ENCODE measurements at places on chromosomes 4 and X.
A peak's percentile ranks its signal among the peaks of the same experiment; 100 is the strongest.

GRCh38 chrX:11196476-11196875 is 85.3 kb downstream of the HCCS start:
- DNase-seq, result no peak

DNA sequence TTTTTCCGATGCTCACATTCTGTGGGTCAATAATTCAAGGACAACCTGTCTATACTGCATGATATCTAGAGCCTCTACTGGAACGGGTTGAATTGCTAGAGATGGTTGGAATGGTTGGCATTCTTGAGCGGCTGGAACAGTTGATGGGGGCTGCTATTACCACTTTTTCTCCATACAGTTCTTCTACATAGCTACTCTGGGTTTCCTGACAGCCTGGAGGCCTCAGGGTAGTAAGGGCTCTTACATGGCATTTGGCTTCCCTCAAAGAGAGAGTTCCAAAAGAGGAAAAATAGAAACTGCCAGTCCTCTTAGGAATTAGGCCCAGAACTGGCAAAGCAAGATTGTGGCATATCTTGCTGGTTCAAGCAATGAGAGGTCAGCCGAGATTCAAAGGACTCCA is 53.1 kb downstream of the NAA11 start:
- no peak for DNase-seq

DNA sequence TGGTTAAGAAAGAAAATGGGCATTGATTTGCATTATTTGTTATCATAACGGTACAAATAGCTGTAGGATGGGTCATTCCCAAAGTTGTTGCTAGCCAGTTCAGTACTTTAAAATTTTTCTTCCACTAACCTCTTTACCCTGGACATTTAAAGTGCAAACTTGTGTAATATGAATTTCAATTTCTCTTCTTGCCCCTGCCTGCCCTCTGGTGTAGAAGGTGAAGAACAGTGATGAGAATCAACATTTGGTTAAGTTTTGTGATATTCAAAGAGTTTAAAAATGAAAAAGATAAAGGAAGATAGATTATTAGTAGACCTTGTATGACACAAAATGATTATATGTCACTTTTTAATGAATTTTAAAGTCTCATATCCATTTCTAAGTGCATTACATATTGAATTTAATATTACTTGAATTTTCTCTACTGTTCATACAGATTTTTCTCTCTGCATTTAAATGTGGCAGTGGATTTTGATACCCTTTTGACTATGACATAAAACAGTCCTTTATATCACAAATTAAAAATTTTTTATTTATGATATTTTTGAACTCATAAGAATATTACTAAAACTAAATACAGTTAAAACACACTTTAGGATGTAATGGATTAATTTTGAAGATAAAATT is 337.7 kb downstream of the BMPR1B start:
- DNase-seq, result no peak

DNA sequence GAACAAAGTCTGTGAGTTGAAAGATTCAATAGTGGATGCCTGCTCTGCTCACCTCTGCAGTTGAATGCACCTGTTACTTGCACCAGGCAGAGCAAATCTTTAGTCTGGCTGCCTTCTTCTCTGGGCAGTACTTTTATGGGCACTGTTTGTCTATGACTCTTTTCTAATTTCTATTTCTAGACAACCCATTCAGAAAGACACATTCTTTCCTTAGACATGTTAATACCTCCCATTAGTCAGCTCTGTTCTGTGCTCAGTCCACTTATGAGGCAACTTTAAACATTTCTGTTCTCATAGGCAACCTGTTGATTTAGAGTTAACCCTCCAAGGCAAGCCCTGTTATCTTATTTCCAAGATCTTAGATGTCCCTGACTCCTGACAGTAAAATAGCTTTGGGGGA is 108.9 kb downstream of the SYNPO2 start:
- DNase-seq, result no peak

DNA sequence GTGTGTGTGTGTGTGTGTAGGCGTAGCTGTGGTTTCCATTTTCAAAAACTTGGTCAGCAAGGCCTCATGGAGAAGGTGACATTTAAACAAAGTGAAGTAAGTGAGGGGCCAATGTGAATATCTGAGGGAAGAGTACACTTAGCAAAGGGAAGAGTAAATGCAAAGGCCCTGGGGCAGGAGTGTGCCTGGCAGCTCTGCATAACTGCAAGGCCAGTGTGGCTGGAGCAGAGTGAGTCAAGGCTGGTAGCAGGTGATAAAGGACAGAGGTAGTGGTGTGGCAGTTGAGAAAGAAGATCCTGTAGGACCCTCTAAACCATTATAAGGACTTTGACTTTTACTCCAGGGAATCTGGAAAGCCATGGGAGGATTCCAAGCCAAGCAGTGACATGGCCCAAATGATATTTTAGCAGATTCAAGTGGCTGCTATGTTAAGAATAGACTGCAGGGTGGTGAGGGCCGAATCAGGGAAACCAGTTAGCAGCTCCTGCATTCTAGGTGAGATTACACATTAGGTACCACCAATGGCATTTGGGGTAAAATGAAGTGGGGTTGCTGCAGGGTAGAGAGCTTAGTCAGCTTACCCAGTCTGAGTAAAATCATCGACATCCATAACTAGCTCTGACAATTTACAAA is 5.9 kb upstream of the TBC1D1 start:
- no peak for DNase-seq

- no peak for DNase-seq
Observed at GRCh38 chrX:72430405-72430968, 124.8 kb upstream of the CITED1 start.

DNA sequence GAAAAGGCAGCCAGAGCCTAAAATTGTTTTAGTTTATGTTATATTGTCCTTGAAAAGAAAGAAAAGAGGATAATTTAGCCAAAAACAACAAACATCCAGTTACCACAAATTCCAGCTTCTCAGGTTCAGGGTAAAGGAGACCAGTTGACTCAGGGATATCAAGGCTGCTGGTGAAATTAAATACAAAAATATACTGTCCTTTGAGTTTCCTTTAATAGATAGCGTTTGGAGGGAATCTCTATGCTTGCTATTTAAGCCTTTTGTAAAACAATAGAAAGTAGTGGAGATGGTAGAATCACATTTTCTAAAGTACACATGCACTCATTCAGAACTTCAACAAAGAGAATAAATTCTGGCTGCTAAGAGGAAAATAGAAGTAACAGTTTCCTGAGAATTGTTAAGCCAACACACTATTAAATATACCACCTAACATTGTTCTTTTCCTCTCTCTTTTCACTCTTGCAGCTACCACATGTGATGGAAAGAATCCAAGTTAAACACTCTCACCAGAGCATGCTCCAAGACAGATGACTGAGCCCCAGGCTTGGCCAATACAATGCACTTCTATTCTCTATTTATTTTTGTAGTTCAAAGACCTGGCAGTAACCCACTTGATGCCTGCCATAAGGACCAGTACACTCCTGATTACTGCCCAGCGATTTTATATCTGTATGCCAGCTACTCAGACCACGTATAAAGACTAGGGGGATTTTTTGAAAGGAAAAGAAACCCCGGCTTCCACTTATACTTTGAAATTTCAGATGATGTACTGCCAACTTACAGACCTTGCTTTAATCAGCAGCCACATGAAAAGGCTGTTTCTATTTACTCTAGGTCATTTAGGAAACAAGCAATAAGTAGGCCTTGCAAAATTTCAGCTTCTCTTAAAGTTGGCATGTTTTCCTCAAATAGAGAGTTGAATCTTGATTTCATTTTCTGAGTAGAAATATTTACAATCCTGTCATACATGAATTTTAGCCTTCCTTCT is 756.9 kb downstream of the FAT4 start:
- no peak for DNase-seq

- no peak for DNase-seq
Observed at GRCh38 chr4:165803005-165803404, 70.0 kb upstream of the TLL1 start.

DNA sequence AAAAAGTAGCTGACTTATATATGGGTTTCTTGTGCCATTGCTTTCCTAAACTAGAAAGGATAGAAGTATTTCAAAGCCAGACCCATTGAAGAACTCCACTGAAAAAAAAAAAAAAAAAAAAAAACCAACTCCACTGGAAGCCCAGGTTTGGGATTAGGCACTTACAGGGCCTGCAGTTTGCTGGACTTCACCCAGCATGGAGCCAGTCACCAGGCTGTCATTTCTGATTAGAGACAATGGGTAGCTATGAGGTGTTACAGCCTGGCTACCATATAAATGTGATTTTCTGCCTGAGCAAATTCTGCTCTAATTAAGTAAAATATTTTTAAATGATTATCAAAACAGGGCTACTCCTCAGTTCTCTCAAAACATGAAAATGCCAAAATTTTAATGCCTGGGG is 49.5 kb downstream of the HS6ST2 start:
- no peak for DNase-seq

DNA sequence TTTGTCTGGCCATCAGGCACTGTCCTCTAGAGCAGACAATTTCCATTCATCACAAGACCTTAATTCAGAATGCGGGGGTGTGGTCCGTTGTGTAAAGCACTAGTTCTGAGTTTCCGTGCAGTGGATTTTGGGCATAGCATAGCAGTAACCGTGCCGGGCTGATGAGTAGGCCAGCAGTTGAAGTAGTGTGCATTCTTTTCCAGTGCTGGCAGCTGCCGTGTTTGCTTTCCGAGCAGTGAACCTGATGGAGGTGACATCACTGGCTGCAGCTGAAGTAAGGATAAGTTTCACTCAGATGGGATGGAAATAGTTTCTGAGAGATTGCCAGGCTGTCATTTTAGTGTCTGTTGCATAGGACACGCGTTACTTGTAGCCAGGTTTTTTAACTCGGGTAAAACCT is 107.0 kb upstream of the STIM2 start:
- no peak for DNase-seq

- no peak for DNase-seq
Observed at GRCh38 chr4:56927196-56927595, 19.5 kb downstream of the REST start.

- DNase-seq, result peak; percentile 80
Observed at GRCh38 chrX:153947009-153947769, 2.7 kb upstream of the RENBP start.

GRCh38 chr4:184536065-184536880 is 61.9 kb upstream of the IRF2 start:
- no peak for DNase-seq

DNA sequence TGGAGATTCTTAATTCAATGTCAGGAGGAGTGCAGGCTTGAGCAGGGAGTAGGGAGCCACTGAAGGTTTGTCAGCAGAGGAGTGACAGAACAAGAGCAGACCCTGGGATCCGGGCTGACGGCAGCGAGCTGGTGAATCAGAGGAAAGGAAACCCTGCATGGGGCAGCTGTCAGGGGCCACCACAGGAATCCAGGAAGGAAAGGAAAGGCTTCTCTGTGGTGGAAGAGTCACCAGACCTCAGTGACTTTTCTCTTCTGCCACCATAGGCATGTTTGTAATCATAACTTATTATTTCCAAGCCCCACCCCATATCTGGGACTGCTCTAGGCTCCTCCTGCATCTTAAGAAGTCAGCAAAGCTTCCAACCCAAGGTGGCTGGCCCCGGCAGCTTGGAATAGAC is 150.9 kb downstream of the BCOR start:
- no peak for DNase-seq

DNA sequence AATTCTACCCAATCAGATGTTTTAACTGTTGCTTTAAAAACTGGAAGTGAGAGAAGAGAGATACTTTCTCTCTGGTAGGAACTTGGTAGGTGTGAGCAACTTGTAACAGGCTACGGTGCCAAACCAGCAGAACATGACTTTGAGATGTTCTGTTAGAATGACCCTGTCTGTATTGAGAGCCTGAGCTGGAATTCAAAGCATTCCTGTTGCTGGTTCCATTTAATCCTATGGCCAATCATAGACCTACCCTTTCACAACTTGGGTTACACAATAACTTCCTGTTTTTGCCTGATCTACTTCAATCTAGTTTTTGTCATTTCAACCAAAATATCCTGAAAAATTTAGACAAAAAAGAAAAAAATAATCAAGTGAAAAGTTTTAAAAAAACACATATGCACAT is 1.7 kb upstream of the PRRG1 start:
- DNase-seq, result no peak

DNA sequence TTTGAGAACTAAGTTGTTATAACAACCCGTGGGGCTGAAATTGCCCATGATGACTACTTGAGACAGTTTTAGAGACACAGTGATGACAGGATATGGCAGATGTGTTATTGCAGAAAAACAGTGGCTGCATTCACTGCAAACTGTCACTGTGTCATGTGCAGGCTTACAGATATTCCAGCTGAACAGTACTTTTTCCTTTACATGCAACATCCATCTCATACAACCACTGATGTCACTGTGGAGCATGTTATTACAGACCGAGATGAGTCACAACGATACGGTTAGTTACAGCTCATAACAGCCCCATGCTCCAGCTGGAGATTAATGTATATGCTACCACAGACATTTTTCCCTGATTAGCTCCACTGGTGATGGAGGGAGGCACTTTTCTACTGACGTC is 207.4 kb downstream of the TMA16 start:
- no peak for DNase-seq

- DNase-seq, result no peak
Observed at GRCh38 chrX:150219374-150220185, 143.5 kb upstream of the MAMLD1 start.

- DNase-seq, result no peak
Observed at GRCh38 chrX:39509157-39509556, 588.6 kb downstream of the BCOR start.

- DNase-seq, result no peak
Observed at GRCh38 chr4:58760100-58760499, 1649.9 kb upstream of the IGFBP7 start.

DNA sequence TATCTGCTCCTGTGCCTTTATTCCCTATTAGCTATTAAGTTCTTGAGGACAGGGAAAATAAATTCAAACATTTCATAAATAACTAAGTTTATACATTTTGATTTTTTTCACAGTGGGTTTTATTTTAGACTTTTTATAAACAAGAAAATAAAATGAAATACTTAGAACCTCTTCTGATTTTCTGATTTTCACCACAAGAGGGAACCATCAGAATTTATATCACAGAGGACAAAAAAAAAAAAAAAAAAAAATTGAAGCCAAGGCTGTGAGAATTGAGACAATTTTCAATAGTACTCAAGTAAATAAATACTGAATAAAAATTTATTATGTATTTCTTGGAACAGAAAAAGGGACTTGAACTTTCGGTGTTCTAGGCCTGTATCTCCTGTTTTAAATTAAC is 288.1 kb downstream of the SH3BGRL start:
- no peak for DNase-seq

GRCh38 chr4:139011225-139011950 is 4.2 kb upstream of the NOCT start:
- no peak for DNase-seq

DNA sequence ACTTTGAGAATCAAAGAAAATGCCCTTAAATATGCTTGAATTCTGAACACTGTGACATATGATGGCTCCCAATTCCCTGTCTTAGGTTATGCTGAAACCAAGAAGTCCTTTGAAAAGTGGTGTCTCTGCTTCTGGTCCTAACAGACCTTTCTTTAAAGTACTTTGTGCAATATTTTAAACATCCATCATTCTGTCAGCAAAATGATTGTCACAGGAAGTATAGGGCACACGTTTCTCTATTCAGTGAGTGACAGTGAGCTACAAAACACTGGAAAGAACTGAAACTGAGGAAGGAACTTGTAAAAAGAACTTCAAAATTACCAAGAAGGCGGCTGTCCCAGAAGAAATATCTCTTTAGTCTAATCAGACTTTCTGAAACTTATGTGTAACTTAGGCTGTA is 12.2 kb upstream of the NUP54 start:
- DNase-seq, result no peak
